ENCODE measurements at places on chromosomes 7 and 10.

DNA sequence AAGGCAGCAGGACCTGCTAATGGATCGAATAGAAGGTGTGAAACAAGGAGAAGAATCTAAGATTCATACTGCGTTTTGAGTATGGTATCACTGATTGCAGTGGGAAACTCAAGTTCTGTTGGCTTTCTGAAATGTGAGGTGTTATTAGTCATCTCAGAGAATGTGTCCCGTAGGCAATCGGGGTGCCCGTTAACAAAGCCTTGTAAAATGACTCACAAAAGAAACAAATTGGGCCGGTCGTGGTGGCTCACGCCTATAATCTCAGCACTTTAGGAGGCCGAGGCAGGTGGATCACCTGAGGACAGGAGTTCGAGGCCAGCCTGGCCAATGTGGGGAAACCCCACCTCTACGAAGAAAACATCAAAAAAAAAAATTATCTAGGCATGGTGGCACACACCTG is 118.2 kb upstream of the C7orf33 start:
- no peak for DNase-seq

- DNase-seq, result no peak
These were observed 32.0 kb upstream of the ELN start for GRCh38 chr7:73995821-73996511.

GRCh38 chr10:74099836-74100235 is 50.8 kb downstream of the AP3M1 start:
- DNase-seq, result no peak

DNA sequence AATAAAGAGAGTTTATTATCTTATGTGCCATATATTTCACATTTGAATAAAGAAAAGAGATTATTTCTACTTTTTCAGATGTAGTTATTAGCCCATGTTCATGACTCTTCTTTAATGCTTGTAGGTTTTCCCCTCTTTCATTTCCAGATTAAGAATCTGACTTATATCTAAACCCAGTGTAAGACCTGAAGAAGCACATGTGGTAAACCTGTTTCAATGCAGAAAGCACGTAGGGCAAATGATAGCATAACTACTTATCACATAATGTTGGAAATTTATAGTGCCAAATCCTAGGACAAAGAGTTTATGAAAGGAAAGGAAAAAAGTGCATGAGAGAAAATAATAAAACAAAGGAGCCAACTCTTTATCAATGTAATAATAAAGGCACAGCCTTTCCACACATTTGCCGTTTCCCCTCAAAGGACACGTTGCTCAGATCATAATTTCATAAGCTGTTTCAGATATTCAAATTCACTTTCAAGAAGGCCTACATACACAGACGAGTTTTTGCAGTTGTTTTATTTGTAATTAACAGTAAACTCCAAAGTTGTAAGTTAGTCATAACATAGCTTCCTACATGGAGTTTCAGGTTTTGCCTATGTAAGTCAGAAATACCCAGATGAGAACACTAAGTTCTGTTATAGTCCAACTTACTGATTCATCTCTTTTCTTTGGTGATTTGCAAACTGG is 88.8 kb upstream of the MDFIC start:
- DNase-seq, result no peak

DNA sequence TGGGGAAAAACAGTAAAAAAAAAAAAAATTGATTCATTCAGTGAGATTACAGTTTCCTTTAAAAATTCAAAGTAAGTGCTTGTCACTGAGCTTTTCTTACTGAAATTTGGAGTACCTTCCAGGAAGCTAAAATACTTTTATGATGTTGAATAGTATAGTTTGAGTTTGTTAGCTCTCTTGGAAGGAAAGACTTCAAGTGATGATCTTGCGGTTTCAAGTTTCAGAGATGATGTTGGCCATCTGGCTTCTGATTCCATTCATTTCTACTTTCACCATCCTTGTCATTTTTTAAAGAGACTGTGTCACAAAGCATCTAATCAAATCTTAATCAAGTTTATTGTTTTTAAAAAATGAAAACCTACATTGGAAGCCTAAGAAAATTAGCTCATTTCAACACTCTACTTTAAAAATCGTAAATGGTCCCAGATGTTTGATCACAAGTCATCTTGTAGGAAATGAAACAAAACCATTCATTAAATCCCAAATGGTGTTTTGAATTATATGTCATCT is 4.9 kb upstream of the HERPUD2 start:
- no peak for DNase-seq

GRCh38 chr10:127952575-127952869 is 45.6 kb downstream of the PTPRE start:
- DNase-seq, result no peak

- DNase-seq, result no peak
These were observed 6.4 kb downstream of the CCSER2 start for GRCh38 chr10:84334811-84335210.

DNA sequence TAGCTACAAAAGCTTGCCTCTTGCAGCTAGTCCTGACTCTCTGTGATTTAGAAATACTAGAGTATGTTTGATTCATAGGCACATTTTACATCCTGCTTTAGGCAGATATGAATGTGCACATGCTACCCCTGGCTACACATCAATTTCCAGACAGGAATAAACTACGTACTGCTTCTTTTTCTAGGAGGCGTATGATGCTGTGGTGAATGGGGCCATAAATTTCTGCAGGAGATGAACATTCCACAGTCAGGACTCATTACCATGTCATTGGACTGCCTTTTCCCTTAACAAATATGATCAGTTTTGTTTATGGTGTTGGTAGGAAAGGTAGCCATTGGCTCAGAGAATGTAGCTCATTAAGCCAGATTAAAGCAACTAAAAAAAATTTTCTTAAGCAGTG is 50.1 kb upstream of the IFRD1 start:
- DNase-seq, result no peak

- DNase-seq, result no peak
These were observed 11.0 kb downstream of the PYROXD2 start for GRCh38 chr10:98403812-98404504.

GRCh38 chr10:117188371-117188770 is 8.9 kb upstream of the KCNK18 start:
- DNase-seq, result no peak

DNA sequence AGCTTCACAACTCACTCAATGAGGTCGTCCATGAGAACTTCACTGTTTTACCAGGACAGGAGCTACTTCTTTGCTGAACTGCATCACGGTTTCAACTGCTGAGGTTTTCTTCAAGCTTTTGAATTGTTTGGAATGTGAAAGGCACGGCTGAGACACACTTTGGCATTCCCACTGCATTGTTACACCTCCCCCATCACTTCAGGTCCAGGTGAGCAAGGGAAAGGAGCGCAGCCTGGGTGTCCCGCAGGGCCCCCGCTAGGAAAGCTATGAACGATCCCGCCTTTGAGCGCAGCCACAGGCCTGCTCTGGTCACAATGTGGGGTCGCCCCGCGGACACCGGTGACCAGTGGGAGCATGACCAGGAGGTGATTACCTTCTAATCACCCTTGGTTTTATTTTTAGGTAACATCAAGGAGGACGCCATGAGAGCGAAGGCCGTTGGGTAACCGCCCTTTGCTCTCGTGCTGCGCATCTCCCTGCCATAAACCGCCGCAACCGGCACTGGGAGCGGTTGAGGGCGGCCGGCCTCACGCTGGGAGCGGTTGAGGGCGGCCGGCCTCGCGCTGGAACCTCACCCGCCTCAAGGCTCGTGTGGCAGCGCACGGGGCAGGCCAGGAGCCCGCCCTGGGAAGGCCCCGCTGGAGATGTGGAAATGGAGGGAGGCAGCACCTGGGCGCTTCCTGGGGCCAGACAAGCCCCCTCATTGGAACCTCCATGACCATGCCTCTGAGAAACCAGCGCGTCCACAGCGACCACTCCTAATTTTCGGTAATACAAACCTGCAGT is 50.9 kb upstream of the SGMS1 start:
- no peak for DNase-seq

- no peak for DNase-seq
These were observed 554.0 kb downstream of the MDFIC start for GRCh38 chr7:115475761-115476385.

- DNase-seq, result no peak
These were observed 46.5 kb upstream of the C10orf71 start for GRCh38 chr10:49252313-49253034.

DNA sequence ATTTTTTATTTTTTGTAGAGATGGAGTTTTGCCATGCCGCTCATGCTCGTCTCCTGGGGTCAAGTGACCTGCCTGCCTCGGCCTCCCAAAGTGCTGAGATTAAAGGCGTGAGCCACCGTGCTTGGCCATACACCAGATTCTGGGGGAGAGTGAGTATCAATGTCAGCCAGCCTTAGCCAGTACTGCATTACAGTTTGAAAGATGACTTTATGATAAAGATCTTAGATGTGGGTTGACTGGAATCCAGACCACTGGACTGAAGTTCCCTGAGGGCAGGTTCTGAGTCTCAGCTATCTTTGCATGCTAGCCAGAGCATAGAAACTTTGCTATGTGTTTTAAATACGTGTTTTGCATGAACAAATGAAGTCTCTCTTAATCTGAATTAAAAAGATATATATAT is 117.2 kb upstream of the EFCAB10 start:
- DNase-seq, result no peak

DNA sequence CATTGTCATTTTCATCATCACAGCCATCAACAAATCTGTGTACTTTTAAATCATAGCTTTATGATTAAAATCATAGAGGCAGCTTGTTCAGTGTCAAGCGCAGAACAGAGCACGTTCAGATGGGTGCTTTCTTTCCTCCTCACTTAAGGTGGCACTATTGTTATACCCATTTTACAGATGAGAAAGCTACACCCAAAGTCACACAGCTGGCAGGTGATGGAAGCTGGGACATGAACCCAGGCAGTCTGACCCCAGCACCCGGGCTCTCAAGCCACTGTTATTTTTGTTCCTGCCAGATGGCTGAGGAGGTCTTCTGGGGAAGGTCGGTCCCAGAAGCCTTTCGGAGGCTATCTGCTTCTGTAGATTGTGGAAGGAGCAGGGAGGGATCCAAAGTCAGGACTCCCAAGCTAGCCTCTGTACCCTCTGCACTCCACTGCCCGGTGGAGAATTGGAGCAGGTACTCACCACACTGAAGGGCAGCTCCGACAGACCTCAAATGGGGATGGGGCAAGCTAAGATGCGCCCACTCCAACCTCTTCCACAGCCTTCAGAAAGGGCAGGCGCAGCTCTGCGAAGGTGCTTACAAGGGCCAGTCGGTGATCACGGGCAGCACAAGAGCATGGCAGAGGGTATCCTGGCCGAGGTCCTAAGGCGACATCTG is 610 bp downstream of the AVPI1 start:
- no peak for DNase-seq

- DNase-seq, result no peak
These were observed 123.6 kb downstream of the PRLHR start for GRCh38 chr10:118471863-118472262.

- no peak for DNase-seq
These were observed 750.3 kb downstream of the ANKRD7 start for GRCh38 chr7:118974836-118975235.

DNA sequence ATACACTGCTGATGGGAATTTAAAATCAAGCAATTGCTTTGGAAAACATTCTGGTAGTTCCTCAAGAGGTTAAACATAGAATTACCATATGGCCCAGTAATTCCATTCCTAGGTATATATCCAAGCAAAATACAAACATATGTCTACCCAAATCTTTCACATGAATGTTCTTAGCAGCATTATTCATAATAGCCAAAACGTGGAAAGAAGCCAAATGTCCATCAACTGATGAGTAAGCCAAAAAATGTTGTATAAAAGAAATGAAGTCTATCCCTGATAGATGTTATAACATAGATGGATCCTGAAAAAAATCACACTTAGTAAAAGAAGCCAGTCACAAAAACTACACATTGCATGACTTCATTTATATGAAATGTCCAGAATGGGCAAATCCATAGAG is 893.0 kb downstream of the SORCS3 start:
- DNase-seq, result no peak

GRCh38 chr10:35552650-35553342 is 52.3 kb upstream of the GJD4 start:
- DNase-seq, result no peak

DNA sequence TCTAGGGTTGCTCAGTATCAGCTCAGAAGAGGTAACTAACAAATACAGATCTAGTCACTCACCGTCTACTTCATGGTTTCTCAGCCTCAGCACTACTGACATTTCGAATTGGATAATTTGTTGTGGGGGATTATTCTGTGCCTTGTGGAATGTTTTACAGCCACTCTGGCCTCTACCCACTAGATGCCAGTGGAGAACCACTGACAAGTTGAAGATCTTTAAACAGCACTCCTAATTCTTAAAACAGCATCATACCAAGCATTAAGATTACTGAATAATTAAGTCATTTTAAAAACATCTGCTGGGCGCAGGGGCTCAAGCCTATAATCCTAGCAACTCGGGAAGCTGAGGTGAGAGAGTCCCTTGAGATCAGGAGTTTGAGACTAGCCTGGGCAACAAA is 82.6 kb downstream of the UPF2 start:
- no peak for DNase-seq

- no peak for DNase-seq
These were observed 203.3 kb downstream of the DIP2C start for GRCh38 chr10:486206-486605.

DNA sequence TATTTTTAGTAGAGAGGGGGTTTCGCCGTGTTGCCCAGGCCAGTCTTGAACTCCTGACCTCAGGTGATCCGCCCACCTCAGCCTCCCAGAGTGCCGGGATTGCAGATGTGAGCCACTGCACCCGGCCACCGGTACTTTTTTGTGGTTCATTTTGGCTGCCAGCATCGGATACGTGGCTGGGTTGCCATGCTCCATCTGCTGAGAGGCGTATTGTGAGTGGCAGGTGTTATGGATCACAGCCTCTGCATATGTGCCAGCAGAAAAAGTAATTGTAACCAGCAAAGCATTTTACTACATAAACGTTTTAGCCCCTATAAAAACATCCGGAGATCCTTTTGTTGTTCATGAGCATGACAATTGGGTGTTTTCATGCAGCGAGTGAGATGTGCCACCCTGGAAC is 7.1 kb downstream of the FOXK1 start:
- DNase-seq, result no peak

DNA sequence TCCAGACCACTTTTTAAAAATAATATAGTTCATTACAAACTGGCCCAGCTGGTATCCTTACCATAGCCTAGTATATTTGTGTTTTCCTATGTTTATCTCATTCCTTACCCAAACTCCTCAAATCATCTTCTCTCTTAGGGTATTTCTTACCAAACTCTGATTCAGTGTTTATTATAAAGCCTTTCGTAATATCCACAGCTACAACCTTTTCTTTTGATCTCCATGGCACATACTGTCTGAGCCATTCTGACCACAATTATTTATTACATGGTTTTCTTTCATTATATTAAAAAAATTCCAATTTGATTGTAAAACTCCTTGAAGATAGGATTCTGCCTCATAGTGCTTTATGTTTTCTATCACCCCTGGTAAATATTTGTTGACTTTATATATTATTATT is 94.2 kb downstream of the LRMDA start:
- no peak for DNase-seq

- no peak for DNase-seq
These were observed 183.2 kb downstream of the AUTS2 start for GRCh38 chr7:69781412-69781846.

GRCh38 chr7:52749880-52750279 is 285.6 kb upstream of the POM121L12 start:
- DNase-seq, result no peak
